Fibroblast of skin of abdomen (primary cell): ENCODE measurements at places on chromosomes 6 and 20.
A peak's percentile ranks its signal among the peaks of the same experiment; 100 is the strongest.

- no peak for DNase-seq
Measured at GRCh38 chr20:63703471-63703975, 4.3 kb downstream of the ARFRP1 start.

GRCh38 chr6:158706369-158706982 lies 56.6 kb downstream of the SYTL3 start:
- DNase-seq, result peak; percentile 37

DNA sequence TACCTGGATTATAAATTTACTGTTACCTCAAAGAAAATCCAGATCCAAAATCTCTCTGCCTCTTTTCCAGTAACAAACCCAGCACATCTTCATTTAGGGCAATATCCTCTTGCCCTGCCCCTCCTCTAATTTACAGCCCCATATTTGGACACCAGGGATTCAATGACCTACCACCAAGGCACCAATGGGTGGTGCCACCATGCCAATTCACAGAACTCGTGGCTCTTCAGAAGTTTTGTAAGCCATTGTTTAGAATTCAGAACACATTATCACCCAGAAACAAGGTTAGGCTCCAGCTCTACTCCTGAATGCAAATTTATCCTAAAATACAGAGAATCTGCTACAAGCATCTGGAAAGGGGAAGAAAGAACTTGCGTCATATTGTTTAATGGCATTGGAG lies 67.8 kb upstream of the SASH1 start:
- no peak for DNase-seq

DNA sequence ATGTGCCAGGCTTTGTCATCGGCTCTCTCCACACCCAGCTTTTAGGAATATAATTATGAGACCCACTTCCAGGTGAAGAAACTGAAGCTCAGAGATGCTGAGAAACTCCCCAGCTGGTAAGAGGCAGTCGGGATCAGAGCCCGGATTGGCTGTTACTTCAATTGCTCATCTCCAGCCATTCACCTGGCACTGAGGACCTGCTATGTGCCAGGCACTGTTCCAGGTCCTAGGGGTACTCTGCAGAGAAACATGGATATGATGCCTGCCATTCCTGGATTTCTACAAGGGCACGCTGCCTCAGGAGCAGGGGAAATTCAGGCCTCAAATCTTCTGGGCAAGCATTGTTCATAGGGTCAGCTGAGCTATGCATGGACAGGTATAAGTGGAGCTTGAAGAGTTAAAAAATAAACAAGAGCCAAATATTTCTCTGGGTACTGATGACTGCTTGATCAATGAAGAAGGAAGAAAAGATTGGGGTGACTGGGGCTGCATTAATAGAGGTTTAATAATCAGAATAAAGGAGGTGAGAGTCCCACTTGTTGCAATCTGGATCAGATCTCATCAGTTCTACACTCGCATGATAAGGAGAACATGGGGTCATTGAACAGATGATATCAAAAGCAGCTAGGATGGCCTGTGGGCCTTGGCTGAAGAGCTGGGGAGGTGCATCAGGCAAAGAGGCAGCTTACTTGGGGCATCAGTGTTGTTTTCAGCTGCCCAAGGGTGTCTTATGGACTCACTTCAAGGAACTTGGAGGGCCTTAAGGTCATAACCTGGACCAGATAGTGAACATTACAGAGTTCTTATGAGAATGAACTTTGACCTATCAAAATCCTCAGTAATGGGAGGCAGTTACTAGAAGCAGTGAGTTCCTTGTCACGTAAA lies 80.9 kb upstream of the TOX2 start:
- no peak for DNase-seq

DNA sequence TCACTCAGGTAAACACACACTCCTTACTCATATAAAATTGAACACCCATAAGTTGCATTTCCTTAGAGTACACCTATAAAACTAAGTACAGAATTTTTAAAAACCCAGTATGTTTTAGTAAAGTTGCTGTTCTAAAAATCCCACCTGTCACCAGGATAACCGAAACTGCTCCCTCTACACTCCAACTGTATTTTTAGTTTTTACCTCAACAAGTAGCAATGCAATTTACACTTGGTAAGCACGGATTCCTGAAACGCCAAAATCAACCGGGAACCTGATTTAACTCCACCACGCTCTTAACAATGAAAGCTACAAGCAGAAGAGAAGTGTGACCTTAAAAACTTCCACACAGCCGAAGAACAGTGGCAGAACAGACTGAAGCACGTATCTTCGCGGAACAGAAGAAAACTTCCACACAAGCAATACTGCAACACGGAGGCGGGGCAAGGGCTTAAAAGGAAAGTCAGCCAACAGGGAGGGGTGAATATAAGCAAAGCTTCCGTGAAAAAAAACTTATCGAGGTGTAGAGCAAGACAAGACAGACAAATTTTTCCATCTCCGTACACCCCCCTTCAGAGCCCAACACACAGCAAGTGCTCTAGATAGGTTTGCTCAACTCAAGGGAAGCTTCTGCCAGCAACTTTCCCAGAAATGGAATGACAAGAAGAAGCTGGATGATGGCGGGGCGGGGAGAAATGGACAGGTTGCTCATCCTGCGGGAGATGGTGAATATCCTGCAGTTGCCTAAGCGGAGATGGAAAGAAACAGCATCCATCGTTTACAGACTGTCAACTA lies 1.4 kb downstream of the STAU1 start:
- peak; percentile 25 for DNase-seq

GRCh38 chr6:109455437-109456110 lies at the start of gene MICAL1:
MICAL1 (minus strand) TSS chr6:109455772; CDS start chr6:109454196, 1,576 bp downstream.
- DNase-seq, result peak; percentile 62

DNA sequence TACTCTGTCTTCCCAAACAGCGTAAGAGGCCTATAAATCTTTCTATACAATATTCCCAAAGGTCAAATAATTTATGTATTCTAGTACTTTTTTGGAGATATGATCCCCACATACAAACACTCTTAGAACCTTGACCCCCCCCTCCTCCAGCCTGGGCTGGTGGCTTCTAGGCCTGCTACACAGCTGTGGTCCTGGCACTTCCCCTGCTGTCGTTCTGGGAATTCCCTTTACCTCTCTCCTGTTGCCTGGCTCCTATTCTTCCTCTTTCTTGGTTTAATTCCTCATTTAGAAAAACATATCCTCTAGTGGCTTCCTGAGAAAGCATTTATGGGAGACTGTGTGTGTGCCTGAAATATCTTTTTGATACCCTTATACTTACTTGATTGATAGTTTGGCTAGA lies 4.1 kb upstream of the TXLNB start:
- no peak for DNase-seq

- no peak for DNase-seq
Measured at GRCh38 chr20:49398401-49399144, 83.9 kb downstream of the KCNB1 start.

DNA sequence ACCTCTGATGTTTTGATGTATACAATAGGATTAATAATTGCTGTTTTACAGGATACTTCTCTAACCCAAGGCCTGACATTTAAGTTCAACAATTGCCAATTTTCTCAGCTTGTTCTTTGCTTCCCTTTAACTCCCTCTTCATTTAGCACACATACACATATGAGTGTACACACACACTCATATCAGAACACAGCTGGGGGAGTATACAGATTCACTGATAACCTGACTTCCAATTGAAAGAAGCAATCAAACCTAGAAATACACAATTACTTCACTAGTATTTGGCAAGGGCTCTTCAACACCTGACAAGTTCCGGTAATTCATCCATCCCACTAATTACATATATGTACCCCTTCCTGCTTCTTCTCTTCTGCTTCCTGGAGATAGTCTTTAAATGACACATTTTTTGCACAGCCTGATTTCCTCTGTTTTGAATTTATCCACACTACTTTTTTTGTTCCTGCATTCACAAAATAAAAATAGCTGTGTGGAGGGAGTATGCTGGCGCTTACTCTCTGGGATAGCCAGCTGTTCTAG lies 11.2 kb downstream of the UST start:
- DNase-seq, result no peak

DNA sequence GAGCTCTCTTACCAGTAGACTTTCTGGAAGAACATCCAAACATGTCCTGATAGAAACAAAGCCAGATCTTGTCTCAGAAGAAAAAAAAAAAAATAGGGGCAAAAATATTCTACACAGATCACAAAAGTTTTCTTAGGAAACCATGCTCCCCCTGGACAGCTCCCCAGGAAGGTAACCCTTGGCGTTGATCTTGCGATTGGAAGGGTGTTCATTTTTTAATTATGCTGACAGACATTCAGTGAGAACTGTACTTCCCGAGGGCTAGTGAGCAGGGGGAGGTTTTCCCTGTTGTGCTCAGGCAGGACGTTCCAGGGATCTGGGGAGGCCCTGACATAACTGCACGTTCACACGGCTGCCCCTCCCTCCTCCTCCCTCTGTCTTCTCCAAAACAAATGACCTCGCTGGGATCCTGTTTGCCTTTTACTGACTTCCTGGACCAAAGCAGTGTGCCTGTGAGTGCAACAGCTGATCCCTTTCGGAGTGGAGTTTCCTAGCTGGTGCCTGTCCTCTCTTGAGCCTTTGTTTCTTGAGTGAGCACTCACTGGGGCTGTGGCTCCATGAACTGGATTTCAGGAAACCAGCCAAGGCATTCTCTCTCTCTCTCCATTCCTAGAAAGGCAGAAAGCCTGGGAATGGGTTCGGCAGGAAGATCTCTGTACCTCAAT lies 46.7 kb downstream of the MARCKS start:
- DNase-seq, result peak; percentile 62

DNA sequence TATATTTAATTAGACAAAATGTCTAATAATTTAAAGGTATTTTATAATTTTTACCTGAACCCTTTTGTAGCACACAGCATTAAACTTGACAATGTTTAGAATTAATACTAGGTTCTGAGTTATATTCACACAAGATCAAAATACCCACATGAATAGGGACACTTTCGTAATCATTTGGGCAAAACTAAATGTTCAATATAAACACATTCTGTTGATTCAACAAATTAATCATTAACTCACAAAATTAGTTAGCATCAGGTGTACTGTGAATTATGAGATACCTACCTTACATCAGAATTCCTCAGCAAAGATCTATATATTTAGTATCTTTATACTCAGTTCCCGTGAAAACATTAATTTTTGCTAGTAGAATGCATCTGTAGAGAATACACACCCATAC lies 481.5 kb upstream of the MANEA start:
- no peak for DNase-seq

GRCh38 chr6:20686142-20686541 lies 151.9 kb downstream of the CDKAL1 start:
- DNase-seq, result no peak

- no peak for DNase-seq
Measured at GRCh38 chr6:168145747-168146596, 67.0 kb upstream of the FRMD1 start.

DNA sequence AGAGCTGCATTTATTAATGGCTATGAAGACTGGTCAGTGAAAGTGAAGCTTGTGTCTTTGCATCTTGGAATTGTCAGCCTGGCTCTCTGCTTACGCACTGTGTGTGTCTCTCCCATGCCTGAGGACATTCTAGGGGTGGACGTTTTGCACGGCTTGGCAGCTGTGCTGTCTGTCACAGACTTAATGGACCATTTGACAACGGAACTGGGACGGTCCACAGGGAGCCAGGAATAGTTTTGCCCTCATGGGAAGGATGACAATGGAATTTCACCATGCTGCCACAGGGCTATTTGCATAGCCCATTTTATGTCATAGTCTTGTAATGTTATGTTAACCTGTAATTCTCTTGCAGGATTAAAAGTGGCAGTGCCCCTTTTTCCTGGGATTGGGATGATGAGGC lies 44.7 kb downstream of the OR2B6 start:
- no peak for DNase-seq

GRCh38 chr6:94050515-94050914 lies 631.2 kb upstream of the EPHA7 start:
- DNase-seq, result no peak

DNA sequence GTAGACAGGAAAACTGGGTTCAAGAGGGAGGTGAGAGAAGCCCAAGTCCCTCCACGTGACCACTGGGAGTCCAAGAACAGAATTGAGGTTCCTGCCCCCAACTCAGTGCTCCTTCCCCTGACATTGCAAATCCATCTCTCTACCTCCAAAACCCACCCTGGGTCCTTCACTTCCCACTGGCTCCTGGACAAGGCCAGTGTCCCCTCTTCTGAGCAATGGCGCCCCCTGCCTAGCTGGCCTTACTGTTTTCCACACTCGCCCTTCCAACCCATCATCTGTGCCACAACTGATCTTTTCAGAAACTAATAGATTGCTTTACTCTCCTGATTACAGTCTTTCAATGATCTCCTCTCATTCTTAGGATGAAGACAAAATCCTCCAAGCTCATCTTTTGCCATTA lies 200.3 kb downstream of the ANKRD60 start:
- DNase-seq, result no peak

- no peak for DNase-seq
Measured at GRCh38 chr20:39029364-39029763, 67.2 kb downstream of the DHX35 start.

- no peak for DNase-seq
Measured at GRCh38 chr20:20489054-20489453, 121.2 kb downstream of the INSM1 start.

DNA sequence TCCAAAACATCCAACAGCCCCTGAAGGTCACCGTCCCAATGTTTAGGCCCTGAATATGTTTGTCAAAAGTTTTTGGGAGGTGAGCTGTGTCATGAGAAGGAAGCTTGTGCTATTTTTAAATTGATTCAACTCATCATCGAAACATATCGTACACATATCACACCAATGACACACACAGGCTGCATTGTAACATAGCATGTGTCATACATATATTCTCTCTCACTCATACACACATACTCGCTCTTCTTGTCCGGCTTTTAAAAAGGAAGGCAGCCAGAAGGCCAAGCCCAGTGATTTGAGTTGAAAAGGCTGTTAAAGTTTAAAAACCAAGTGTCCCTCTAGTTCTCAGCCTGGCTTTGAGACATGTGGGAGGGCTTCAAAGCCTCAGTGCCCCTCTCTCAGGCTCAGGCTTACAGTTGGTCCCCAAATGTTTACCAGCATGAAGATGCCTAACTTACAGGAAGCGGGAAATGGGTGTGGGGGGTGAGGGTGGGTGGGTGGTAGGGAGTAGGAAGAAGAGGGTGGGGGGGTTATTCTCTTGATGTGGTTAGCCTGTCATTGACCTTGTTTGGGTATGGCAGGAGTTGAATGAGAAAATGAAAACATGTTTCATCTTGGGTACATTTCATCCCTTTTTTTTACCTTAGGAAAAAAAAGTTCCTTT lies 3.3 kb upstream of the PRDM1 start:
- peak; percentile 90 for DNase-seq

- DNase-seq, result no peak
Measured at GRCh38 chr6:108009894-108010293, 51.9 kb upstream of the SEC63 start.

DNA sequence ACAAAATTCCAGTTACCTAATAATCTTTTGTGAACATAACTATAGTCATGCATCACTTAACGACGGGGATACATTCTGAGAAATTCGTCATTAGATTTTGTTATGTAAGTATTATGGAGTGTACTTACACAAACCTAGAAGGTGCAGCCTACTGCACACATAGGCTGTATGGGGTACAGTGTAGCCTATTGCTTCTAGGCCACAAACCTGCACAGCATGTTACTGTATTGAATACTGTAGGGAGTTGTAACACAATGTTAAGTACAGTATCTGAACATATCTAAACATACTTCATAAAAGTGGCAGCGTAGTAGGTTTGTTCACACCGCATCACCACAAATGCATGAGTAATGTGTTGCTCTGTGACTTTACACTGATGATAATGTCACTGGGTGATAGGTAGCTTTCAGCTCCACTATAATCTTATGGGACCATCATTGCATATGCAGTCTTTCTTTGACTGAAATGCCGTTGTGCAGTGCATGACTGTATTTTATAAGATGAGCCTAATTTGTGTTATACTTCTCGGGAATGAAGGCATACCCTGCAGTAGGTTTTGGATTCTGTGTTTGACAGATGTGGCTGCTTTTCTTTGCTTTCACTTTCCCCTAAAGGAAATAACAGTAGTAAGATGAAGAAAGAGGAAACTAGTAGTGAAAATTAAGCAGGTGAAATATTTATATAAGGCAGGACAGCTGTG lies 365.6 kb downstream of the FARS2 start:
- no peak for DNase-seq
